Activated CD8-positive, alpha-beta memory T cell treated with anti-CD3 and anti-CD28 coated beads, Interleukin-2, amount 50 U/mL, for 4 hours (primary cell): ENCODE measurements at places on chromosomes 2 and 18.

GRCh38 chr18:22194151-22194598 lies 24.8 kb downstream of the GATA6 start:
- no peak for DNase-seq

- DNase-seq: no peak
Observed at GRCh38 chr2:85042330-85042729, 71.4 kb downstream of the KCMF1 start.

GRCh38 chr2:109261906-109262631 lies 133.1 kb downstream of the SH3RF3 start:
- no peak for DNase-seq

DNA sequence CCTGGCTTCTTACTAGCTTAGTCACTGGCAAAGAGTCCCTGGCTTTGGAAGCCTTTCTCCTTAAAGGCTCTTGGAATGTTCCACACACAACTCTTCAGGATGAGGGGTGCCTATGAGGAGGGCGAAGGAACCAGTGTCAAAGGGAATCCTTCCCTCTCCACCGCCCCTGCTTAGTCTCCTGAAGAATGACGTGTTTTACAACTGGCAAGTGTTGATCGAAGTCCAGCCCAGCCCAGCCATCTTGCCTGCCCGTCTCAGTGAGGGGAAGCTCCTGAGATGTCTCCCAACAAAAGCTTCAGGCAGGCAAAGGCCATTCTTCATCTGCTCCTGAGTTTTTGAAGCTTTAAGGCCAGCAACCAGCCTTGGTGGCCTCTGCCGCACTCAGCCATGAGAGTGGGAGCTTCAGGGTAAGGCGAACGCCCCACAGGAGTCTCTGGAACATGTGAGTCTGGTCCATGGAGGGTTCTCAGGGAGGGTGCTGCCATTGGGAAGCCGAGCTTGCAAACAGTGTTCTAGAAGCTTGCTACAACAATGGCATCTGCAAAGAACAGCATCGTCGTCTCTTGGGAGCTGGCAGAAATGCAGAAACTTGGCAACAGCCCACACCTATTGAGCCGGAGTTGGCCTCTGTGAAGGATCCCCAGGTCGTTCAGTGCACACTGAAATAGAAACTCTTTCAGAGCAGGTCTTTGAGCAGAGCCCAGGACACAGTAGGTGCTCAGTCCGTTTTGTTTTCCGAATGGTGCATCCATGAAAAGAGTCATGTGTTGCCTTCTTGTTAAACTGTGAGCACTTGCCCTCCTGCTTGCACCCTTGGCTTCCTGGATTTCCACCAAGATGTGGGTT lies 220.7 kb downstream of the SEPTIN10 start:
- DNase-seq: no peak

- no peak for DNase-seq
Observed at GRCh38 chr18:29501952-29502351, 1325.0 kb upstream of the CDH2 start.

GRCh38 chr18:64806232-64806631 lies 657.3 kb upstream of the LINC00305 start:
- no peak for DNase-seq

- no peak for DNase-seq
Observed at GRCh38 chr2:57674025-57674424, 372.6 kb upstream of the VRK2 start.

GRCh38 chr18:50313031-50313607 lies 25.6 kb upstream of the CXXC1 start:
- DNase-seq: no peak

GRCh38 chr2:33636001-33636400 lies 36.9 kb upstream of the FAM98A start:
- DNase-seq: no peak

DNA sequence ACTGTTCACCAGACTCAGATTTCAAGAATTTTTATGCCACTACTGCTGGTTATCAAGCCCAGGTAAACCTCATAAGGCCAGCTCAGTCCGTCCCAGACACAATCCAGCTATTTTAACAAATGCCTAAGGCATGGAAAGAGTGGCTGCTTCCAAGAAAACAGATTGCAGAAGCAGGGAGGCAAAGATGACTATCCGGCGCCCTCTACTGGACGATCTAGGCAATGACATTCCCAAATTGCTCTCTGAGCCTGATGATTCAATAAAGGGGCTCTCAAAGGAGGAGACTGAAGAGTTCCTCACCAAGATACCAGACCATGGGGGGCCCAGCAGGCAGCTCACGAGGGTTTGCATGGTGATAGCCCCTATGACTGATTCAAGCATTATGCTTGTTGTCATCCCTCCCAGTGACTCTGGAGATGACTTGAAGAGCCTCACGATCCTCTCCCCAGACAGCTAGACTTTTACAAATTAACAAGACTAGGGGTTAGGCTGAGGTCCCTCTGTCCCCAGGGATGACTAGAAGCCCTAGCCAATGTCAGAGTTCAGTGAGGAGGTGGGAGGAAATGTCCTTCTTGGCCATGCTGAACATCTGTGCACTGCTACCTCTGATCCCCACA lies 25.0 kb downstream of the SERPINB8 start:
- peak; percentile 29 for DNase-seq

GRCh38 chr2:213015387-213016165 lies 135.8 kb downstream of the IKZF2 start:
- no peak for DNase-seq

DNA sequence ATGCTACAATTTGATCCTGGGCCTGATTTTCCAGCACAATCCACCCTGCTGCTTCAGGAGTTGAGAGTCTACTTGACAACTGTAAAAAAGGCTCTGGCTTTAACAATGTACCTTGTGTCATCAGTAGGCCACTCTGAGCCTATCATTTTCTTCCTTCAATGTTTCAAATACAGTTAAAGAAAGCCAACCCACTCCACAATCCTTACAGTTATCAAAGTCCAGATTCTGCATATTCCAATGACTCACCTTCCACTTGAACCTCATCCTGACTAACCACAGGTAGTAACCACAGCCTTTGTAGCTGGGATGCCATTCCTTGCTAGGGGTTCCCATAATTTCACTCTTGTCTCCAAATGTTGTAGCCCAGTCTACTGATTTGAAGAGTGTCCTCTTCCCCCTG lies 35.5 kb upstream of the AQP4 start:
- DNase-seq: no peak

GRCh38 chr2:33426666-33427231 lies 49.7 kb upstream of the RASGRP3 start:
- no peak for DNase-seq

GRCh38 chr2:135150725-135151124 lies 98.6 kb downstream of the RAB3GAP1 start:
- no peak for DNase-seq

- DNase-seq: no peak
Observed at GRCh38 chr18:7447318-7448028, 119.6 kb upstream of the PTPRM start.
